ENCODE measurements at places on chromosomes 1 and 21.

- no peak for DNase-seq
Measured at GRCh38 chr1:16991571-16991970, 11.2 kb upstream of the MFAP2 start.

DNA sequence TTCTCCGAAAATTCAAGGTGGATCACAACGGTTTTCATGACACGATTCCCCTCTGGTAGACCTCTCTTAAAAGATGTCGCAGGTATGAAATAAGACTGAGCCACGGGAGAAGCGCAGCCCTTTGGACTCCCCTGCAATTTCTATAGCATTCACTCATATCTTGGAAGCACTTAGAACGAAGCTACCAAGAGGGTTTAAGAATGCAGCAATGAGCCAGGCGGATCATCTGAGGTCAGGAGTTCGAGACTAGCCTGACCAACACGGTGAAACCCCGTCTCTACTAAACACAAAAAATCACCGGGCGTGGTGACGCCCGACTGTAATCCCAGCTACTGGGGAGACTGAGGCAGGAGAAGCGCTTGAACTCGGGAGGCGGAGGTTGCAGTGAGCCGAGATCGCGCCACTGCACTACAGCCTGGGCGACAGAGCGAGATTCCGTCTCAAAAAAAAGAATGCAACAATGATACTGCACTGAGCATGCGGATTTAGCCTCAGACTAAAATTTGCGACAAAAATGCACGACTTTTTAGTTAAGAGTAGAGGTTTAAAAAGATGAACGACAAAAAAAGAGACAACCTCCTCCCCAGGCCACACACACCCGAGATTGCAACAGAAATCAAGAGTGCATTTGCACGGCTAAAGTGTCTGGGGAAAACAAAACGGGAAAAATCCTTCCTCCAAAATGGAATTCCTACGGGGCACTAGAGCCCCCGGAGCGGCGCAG is 743 bp downstream of the TOMM20 start:
- no peak for DNase-seq

DNA sequence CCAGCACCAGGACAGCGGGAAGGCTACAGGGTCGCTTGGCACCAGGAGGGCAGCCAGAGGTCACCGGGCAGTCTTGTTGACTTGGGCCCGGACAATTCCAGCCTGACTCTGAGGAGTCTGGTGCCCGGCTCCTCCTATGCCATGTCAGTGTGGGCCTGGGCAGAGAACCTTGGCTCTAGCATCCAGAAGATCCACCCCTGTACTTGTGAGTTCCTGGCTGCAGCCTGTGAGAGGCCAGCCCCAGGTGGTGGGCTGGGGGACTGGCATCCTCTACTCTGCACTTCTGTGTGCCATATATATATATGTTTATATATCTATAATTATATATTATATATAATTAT is 11.6 kb upstream of the PTPN7 start:
- no peak for DNase-seq

DNA sequence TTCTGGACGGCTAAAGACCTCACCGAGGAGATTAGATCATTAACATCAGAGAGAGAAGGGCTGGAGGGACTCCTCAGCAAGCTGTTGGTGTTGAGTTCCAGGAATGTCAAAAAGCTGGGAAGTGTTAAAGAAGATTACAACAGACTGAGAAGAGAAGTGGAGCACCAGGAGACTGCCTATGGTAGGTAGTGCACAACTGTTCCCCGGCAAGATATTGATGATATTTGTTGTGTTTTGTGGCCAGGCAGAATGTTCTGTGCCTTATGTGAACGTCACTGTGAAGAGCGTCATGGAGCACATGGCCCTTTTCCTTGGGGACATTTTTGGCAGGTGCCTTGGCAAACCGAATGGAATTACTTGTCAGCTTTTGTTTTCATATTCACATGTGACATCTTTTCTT is 191.7 kb downstream of the DISC1 start:
- DNase-seq: no peak

GRCh38 chr1:93600663-93601062 is 81.0 kb downstream of the BCAR3 start:
- DNase-seq: no peak

- DNase-seq: no peak
Measured at GRCh38 chr1:20190256-20191160, 4.2 kb upstream of the PLA2G2C start.

DNA sequence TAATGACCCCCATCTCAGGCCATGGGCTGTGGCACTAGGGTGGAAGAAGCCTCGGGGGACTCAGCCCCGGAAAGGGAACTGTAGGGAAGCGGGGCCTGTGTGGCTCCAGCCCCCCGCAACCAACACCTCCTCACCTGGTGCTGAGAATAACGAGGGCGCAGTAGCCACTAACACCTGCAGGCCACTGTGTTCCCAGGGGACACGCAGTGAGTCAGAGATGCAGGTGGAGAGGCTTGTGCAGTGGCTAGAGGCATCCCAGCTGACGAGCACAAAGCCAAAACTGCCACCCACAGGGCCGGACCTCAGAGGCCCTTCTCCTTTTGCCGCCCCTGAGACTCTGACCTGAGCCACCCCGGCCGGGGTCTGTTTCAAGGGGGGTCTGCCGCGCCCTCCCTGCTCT is 33.5 kb upstream of the CCDC27 start:
- DNase-seq: no peak

- no peak for DNase-seq
Measured at GRCh38 chr1:54421101-54421504, 14.9 kb upstream of the SSBP3 start.

GRCh38 chr1:29519788-29520110 is 283.4 kb downstream of the PTPRU start:
- no peak for DNase-seq

DNA sequence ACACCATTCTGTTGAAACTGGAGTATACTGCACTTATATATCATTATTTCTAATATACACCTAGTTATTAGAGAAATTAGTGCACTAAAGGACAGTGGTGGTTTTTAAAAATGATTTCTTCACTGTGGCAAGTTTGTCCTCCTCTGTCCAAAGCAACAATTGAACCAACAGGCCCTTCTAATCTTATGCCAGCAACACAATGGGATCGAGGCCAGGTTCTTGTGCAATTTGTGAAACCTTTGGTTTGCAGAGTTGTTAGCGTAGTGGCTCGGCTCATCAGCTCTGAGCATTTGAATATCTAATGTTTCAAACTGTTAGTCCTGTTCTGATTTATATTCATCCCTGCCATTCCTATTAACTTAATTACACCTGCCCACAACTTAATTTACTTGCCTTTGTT is 9.9 kb upstream of the LRRC39 start:
- no peak for DNase-seq

DNA sequence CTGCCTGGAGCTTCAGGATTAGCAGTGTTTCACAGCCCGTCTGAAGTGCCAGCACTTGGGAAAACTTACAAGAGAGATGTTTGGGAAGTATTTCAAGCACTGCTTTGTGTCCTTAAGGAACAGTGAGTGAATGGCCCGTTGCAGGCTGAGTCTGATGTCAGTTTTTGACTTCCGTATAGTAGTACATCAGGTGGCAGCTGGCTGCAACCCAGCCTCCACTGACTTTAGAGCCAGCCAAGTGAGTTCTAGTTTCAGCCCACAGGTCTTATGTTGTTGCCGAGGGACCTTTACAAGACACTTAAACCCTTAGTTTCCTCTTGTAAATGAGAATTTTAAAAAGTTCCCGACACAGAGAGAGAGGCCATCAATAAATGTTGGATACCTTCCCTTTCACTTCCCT is 35.0 kb downstream of the UCK2 start:
- no peak for DNase-seq

DNA sequence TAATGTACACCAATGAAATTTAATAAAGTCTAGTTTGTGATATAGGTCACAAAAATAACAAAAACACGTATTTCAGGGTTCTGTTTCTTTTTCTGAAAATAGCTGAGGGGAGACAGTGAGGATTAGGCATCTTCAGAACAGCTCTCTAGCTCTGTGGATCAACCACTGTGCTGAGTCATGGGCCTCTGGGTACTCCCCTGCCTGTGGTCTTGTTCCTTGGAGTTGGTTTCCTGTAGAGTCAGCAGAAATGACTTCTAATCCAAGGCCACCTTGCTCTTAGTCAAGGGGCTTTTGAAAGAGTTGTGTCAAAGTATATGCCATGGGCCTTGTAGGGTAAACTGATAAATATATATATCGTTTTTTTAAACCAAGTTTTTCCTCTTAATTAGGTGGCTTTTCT is 141.8 kb upstream of the ZRANB2 start:
- DNase-seq: no peak

DNA sequence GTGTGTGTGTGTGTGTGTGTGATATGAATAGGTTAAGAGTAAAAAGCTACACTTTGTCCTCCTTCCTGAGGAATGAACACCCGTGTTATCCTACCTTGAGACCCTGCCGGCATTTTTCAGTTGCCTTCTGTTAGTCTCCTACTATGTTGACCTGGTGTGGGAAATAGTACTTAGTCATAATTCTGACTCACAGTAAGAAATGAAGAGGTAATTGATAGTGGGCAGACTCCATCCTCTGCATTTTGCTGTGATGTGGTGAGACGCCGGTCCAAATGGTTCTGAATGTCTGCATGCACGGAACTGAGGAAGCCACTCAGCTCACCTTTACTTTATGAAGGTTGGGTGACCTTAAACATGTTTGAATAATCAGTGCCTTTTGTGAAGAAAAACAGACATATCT is 12.6 kb downstream of the CD101 start:
- DNase-seq: peak; percentile 16

GRCh38 chr1:213666113-213666512 is 321.7 kb upstream of the PROX1 start:
- no peak for DNase-seq

GRCh38 chr1:226571893-226572292 is 23.3 kb downstream of the STUM start:
- no peak for DNase-seq

DNA sequence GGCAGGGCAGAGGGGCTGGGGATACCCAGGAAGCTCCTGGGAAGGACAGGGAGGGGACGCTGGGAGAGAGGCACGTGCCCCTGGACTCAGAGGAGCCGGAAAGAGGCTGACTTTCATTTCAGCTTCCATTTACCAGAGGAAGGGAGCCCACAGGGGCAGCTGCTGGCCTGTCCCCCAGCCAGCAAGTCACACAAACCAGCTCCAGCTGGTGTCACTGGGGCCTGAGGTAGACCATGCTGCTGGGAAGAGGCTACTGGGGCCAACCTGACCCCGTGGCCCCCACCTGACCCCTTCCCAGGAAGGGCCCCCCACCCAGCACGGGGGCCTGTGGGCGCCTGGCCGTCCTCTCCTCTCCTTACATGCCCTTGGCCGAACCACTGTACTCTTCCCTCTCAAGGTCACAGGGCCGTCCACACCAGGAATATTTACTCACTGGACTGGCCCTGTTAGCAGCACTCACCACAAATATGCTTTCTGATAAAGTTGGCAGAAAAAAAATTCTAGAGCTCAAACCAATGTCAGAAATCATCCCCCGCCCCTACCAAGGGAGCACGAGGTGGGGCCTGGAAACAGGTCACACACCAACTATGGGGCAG is 110.5 kb downstream of the CASZ1 start:
- no peak for DNase-seq

DNA sequence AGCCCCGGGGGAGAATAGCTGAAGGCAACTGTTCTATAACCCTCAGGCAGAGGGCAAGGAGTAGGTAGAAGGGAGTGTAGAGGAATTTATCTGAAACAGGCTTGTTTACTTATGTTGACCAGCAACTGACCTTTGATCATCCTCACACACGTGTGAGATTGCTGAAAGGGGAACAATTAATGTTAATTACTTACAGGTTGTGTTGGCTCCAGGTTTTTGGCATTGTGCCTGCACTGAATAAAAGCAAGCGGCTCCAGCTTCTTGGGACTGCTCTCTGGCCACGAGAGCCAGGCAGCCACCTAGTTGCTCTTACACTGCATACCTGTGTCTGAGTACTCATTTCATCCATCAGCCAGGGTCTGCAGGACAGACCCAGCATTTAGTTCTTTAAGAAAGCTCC is 41.3 kb upstream of the ARHGEF10L start:
- no peak for DNase-seq

DNA sequence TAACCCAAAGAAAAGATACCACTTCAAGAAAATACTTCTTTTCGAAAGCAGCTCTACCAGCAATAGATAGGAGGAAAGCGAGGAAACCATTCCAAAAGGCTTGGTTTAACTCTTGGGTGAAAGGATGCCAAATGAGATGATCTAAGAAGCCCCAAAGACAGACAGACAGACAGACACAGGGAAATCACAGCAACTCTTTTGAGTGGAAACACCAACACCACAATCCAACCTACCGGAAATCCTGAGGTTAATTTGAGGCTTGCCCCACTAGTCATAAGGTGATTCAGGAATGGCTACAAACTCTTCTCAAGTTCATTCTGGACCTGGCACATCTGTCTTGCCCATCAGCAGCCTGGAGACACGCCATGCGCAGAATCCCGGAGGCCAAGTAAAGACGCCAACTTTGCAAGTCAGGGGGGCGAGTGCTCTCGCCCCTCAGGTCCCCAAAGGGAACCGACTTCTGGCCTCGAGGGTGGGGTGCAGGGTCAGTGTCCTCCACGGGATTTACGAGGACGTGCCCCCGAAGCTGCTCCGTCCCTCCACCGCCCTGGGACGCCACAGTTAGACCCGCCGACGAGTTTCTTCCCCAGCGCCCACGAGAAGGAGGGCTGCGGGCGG is 778 bp downstream of the EVI5 start:
- DNase-seq: peak; percentile 22

DNA sequence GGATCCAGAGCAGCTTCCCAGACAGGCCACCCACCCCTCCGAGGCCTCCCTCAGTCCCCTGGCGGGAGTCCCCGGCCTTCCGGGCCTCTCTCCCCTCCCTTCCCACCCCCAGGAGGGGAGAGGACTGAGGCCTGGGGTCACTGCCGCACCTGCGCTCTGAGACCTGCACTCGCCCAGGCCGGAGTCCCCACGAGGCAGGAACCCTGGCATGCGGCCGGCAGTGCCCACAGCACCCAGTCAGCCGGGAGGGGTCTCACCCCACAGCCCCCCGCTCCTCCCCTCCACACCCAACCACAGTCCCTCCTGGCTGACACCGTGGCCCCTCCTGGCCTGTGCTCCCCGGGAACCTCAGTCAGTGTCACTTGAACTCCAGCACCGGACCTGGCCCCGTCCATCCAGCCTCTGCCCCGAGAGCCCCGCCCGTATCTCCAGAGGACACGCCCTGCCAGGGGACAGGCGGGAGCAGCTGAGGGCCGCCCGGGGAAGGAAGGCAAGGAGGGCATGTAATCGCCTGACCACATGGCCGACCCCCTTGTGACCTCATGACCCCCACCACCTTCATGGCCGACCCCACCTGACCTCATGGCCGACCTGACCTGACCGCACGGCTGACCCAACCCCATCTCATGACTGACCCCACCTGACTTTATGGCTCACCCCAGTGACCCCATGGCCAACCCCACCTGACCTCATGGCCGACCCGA is 28.7 kb upstream of the TTLL10 start:
- no peak for DNase-seq
